Glutamatergic neuron (in vitro differentiated cells): ENCODE measurements at places on chromosomes 6 and 20.

DNA sequence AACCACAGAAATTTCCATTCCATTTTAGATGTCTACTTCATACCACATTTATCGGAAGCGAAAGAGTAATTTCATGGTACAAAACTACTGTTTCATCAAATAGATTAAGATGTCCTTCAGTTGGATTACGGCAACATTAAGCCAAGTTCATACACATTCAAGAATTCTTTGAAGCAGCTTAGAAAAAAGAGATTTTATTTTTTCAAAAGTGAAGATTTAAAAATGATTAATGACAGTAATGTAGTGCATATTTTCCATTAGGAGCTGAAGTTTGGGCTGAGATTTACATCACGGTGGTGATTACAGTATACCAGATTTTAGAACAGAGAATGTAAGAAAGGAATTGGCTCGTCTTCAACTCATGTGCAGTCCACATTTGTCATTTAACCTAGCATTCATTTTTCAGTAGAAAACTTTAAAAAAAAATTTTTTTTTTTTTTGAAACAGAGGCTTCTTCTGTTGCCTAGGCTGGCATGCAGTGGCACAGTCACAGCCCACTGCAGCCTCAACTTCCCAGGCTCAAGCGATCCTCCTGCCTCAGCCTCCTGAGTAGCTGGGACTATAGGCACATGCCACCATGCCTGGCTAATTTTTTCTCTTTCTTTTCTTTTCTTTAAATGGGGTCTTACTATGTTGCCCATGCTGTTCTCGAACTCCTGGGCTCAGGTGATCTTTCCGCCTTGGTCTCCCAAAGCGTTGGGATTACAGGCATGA lies 1.9 kb downstream of the SYNJ2 start:
- DNase-seq, result no peak

- no peak for DNase-seq
Measured at GRCh38 chr20:4573564-4574355, 147.9 kb upstream of the PRND start.

DNA sequence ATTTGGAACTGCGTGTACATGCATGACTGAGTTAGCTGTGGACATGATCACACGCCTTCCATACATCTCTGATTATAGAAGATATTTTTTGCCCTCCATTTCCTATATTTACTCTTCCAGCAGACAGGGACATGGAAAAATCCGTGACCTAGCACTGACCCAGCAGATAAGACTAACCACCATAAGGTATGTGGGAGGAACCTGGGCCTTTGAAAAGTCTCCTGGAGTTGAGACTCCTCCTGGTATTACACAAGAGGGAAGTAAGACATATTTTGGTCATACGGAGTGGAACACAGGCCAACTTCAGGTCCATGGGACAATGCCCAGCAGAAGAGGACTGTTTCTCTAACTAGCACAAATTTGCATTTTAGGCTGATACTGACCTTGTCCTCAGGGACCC lies 13.7 kb upstream of the SIRPB1 start:
- DNase-seq, result no peak

DNA sequence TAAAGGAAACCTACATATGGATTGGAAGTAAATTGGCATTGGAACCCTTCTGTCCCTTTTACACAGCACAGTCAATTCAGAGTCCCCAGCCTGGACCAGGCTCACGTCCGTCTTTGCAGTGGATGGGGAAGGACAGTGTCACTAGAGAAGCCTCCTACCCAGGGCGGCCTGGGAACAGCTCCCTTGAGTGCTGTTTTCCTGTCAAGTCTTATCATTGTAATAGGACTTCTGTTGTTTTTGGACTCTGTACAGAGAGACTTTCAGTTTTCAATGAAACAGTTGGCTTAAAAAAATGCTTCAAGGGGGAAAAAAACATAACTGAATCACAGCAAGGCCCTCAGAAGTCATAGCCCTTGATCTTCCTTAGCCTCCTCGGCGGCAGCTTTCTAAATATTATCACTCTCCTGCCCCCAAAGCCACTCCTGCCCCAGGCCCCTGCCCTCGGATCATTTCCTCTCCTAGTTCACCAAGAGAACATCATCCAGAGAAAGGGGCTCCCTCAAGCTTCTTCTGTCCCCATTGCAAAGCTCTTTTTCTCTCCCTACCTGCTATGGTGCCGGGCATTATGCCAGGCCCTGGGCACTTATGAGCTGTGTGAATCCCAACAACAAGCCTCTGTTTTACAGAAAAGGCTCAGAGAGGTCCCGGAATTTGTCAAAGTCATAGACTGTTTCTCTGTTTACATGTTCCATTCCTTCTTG lies 37.8 kb upstream of the CNKSR3 start:
- DNase-seq, result no peak

- no peak for DNase-seq
Measured at GRCh38 chr20:35013421-35014411, 58.0 kb downstream of the MYH7B start.

DNA sequence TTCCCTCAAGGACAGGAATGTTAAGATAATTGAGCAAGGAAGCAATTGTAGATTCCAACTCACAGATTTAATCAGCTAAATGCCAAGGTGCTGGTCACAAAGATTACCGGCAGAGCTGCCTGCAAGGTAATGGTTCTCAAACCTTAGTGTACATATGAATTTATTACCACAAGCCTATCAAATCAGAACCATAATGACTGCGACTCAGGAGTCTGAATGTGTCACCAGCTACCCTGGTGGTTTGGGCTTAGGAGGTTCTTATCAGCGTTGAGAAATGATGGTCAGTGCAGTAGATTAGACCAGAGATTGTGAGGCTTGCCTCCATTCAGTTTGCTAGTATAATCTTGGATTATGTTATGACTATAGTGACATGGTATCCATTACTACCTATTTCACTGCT lies 78.9 kb downstream of the MTFR2 start:
- DNase-seq, result no peak

DNA sequence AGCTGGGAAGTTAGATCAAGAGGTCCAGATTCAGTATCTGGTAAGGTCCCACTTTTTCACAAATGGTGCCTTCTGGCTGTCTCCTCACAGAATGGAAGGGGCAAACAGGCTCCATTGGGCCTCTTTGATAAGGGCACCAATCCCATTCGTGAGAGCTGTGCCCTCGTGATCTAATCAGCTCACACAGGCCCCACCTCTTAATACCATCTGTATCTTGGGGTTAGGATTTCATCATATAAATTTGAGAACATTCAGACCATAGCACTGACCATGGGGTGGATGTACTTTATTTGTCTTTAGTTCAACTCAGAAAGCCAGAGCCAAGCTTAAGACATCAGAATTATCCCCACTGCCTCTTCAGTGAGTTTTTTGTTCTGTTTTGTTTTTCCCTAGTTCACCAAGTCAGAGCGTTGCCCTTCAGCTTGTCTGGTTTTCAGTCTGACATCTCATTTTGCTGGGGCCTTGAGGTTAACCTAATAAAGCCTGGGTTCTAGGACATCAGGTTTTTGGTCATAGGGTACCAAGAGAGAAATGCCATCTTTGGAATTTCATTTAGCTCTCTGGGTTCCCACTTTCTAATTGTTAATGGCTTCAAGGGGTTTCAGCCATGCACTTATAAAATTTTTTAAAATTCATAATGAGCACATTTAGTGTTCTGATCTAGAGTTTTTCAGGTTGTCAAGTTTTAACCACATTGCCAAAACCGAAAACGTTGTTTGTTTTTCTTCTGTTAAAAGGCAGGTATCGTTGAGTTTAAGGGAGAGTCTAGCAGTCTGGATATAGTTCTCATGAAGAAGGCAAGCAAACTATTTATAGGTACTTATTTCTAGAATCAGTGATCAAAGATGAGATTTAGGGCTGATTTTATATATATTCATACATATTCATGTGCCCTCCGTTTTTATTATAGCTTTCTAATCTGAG lies 19.0 kb downstream of the SENP6 start:
- DNase-seq, result no peak

GRCh38 chr20:25135031-25135430 lies 53.1 kb upstream of the VSX1 start:
- no peak for DNase-seq

DNA sequence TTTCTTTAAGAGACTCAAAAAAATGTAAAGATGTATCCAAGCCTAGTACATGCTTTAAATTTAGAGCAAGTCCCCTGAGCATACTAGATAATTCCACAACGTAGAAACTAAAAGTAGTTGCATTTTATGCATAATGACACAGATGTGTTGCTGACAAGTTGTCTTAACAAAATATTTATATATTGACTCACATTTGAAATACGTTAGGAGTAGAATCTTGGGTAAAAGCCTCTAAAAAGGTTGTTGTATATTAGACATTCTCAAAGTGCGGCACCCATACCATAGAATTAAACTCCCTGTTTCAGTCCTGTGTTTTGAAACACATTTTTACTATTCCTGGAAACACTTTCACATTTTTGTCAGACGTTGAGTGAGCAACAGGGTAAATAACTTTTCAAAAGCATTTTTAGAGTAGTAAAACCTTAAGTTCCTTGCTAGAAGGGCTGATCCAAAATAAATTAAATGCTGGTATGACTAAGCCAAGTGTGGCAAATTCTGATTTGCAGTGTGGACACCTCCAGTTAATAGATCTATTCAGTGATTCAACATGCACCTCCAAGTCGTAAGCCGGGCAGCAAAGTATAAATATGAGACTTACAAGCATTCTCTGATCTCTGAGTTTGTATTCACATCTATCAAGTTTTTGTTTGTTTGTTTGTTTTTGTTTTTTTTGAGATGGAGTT lies 97.5 kb downstream of the GMDS start:
- no peak for DNase-seq

- no peak for DNase-seq
Measured at GRCh38 chr20:48562586-48563116, 265.1 kb downstream of the PREX1 start.
